ENCODE measurements at places on chromosomes 11 and 22. TPM values are rescaled to one million over a fixed set of nuclear protein-coding genes. Genes with fewer than 3 reads are reported as not detected.
A peak's percentile ranks its signal among the peaks of the same experiment; 100 is the strongest.

Gene DMC1
- not detected for total RNA-seq

DNA sequence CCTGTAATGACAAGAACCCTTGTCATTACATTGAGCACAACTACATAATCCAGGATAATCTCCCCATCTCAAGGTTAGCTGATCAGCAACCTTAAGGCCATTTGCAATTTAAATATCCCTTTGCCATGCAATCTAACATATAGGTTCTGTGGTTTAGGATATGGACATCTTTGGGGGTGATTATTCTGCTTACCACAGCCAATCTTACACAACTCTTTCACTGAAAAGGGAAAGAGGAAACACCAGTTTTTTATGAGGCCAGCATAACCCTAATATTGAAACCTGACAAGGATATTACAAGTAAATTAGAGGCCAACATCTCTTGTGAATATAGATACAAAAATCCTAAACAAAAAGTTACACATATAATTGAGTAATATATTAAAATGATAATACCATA is 78.5 kb downstream of the CYP2R1 start:
- DNase-seq, result no peak
- no peaks in the 10 kb centered on the region for H3K36me3 ChIP-seq
- H3K4me3 ChIP-seq, result no peak overlapping the region
- H3K4me1 ChIP-seq, result no peaks in the 10 kb centered on the region

Gene DNAJC24
- total RNA-seq, result 9.3 TPM

Gene SPON1
- total RNA-seq, result not detected

DNA sequence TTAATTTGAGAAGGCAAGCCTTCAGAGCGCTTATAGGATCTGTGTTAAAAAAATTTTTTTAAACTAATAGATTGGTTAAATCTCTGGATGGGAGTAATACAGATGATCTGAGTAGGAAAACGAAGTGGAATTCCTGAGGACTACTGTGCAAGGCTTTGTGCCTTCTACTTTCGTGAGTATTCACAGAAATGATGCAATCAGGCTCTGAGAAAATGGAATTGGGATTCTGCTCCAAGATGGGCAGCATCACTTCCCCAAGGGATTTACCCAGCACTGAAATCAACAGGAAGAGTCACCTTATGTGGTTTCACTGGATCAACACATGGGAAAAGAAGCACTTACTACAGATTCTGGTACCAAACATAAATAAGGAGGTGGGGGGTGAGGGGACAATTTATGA is 12.5 kb downstream of the KMT5B start:
- H3K4me1 ChIP-seq, result no peaks in the 10 kb centered on the region
- no peaks in the 10 kb centered on the region for H3K36me3 ChIP-seq
- no peak for DNase-seq
- no peak overlapping the region for H3K27ac ChIP-seq
- no peak overlapping the region for H3K4me3 ChIP-seq

Gene UBQLN3
- total RNA-seq, result not detected

- H3K4me1 ChIP-seq, result 0 out of 2 replicates have a peak, but pooled peaks cover 6% of the 10 kb centered on the region
- 0 out of 2 replicates have a peak, but pooled peaks cover 2% of the 10 kb centered on the region for H3K36me3 ChIP-seq
- H3K27me3 ChIP-seq, result no peaks in the 10 kb centered on the region
- no peak overlapping the region for H3K27ac ChIP-seq
- DNase-seq, result no peak
- H3K4me3 ChIP-seq, result no peak overlapping the region
Observed at GRCh38 chr11:78427615-78428265, 10.1 kb upstream of the GAB2 start.

GRCh38 chr11:85752201-85752889 is 58.6 kb downstream of the SYTL2 start:
- H3K4me1 ChIP-seq, result peaks cover 56% of the 10 kb centered on the region
- H3K27ac ChIP-seq, result no peak overlapping the region
- DNase-seq, result no peak
- no peaks in the 10 kb centered on the region for H3K27me3 ChIP-seq
- H3K36me3 ChIP-seq, result peaks cover 5% of the 10 kb centered on the region
- no peak overlapping the region for H3K4me3 ChIP-seq

Gene MYOD1
- not detected for total RNA-seq

GRCh38 chr11:10506008-10506370 is 35.0 kb downstream of the RNF141 start:
- no peaks in the 10 kb centered on the region for H3K27me3 ChIP-seq
- H3K27ac ChIP-seq, result no peak overlapping the region
- no peaks in the 10 kb centered on the region for H3K4me1 ChIP-seq
- no peak overlapping the region for H3K4me3 ChIP-seq
- no peak for DNase-seq

- H3K27ac ChIP-seq, result no peak overlapping the region
- no peak for DNase-seq
- H3K27me3 ChIP-seq, result no peaks in the 10 kb centered on the region
- no peak overlapping the region for H3K4me3 ChIP-seq
Observed at GRCh38 chr22:40218723-40219294, 41.1 kb downstream of the TNRC6B start.

Gene KRTAP5-9
- total RNA-seq, result not detected

DNA sequence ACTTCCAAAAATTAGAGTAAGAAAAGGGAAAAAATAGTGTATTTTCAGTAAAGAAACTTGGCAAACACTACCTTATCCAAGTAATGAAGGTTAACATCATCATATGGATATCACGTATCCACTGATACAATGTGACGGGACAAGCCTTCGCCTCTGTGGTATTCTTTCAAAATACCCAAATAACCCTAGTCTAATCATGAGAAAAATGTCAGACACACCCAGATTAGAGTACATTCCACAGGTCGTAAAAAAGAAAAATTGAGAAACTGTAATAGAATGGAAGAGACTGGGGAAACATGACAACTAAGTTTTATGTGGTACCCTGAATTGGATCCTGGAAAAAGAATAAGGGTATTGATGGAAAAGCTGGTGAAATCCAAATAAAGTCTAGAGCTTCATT is 48.9 kb downstream of the NARS2 start:
- no peak overlapping the region for H3K4me3 ChIP-seq
- no peaks in the 10 kb centered on the region for H3K27me3 ChIP-seq
- no peaks in the 10 kb centered on the region for H3K4me1 ChIP-seq
- no peak for DNase-seq

GRCh38 chr11:112455791-112456190 is 195.1 kb upstream of the PLET1 start:
- no peak overlapping the region for H3K27ac ChIP-seq
- peak; percentile 19 for DNase-seq
- 0 out of 2 replicates have a peak, but pooled peaks cover under 1% of the 10 kb centered on the region for H3K27me3 ChIP-seq
- 0 out of 2 replicates have a peak, but pooled peaks cover 6% of the 10 kb centered on the region for H3K4me1 ChIP-seq
- H3K4me3 ChIP-seq, result no peak overlapping the region
- no peaks in the 10 kb centered on the region for H3K36me3 ChIP-seq

Gene FAM180B
- total RNA-seq, result not detected

DNA sequence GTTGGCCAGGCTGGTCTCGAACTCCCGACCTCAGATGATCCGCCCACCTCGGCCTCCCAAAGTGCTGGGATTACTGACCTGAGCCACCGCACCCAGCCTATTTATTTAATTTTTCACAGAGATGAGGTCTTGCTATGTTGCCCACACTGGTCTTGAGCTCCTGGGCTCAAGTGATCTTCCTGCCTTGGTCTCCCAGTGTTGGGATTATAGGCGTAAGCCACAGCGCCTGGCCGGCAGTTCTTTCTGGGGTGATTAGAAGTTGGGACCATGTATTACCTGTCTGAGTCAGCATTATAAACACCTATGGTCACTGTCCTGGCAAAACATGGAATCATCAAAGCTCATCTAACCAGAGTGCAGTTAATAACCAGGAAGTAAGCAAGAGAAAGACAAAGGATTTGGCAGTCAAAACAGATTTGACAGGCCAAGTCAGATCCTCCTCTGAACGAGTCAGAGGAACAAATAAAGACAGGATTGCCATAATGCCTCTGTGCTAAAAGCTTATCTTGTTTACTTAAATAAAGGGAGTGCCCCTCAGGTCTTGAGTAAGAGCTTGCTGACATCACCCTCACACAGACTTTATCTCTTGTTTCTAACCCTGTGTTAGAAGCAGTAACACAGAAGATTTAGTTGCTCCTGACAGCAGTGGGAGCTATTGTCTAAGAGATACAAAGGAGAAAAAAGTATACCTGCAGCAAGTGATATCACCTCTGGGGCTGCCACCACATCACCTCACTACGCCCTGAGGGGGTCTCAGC is 3.7 kb downstream of the SERPIND1 start:
- no peaks in the 10 kb centered on the region for H3K27me3 ChIP-seq
- H3K4me1 ChIP-seq, result peaks cover 56% of the 10 kb centered on the region
- peak; percentile 94 for DNase-seq
- no peak overlapping the region for H3K4me3 ChIP-seq

GRCh38 chr11:1862588-1863351 is 9.9 kb downstream of the LSP1 start:
- H3K4me1 ChIP-seq, result peaks cover 7% of the 10 kb centered on the region
- no peaks in the 10 kb centered on the region for H3K27me3 ChIP-seq
- no peak for DNase-seq
- H3K4me3 ChIP-seq, result no peak overlapping the region

DNA sequence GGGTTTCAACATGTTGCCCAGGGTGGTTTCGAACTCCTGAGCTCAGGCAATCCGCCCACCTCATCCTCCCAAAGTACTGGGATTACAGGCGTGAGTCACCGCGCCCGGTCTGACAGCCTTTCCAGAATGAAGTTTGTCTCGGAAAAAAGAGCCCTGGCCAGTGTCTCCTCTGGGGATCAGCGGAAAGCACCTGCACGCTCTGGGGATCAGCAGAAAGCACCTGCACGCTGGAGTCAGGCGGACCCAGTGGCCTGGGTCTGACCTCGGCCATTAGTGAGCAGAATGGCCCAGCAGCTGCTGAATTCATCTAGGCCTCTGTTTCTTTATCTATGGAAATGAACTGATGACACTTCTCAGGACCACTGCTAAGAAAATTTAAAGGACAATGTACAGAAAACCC is 10.5 kb upstream of the TESMIN start:
- H3K27ac ChIP-seq, result no peak overlapping the region
- no peak overlapping the region for H3K4me3 ChIP-seq

- peaks cover 75% of the 10 kb centered on the region for H3K27me3 ChIP-seq
- no peaks in the 10 kb centered on the region for H3K4me1 ChIP-seq
- no peaks in the 10 kb centered on the region for H3K36me3 ChIP-seq
- no peak overlapping the region for H3K4me3 ChIP-seq
- no peak for DNase-seq
- H3K27ac ChIP-seq, result no peak overlapping the region
Observed at GRCh38 chr11:123841174-123841573, 35.0 kb upstream of the OR6M1 start.

- no peak overlapping the region for H3K27ac ChIP-seq
- no peaks in the 10 kb centered on the region for H3K27me3 ChIP-seq
- peaks cover 16% of the 10 kb centered on the region for H3K4me1 ChIP-seq
- DNase-seq, result no peak
Observed at GRCh38 chr11:119369132-119369925, 12.2 kb downstream of the USP2 start.

DNA sequence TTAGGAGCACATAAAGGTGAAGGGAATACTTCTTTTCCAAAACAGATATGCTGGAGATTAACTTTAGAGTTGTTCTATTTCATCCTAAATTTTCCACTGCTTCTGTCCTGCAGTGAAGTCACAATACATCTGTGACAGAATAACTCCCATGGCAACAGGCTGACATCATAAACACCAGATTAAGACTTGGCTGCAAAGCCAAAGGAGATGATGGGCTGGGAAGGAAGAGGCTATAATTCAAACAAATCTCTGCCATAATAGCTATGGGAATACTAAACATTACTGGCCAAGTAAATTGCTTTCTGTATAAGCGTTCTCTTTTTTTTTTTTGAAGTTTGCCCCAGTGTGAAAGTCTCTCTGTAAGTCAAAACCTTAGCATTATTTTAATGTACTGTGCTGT is 107.7 kb downstream of the CADM1 start:
- no peak overlapping the region for H3K27ac ChIP-seq
- no peaks in the 10 kb centered on the region for H3K4me1 ChIP-seq
- no peak for DNase-seq
- H3K27me3 ChIP-seq, result no peaks in the 10 kb centered on the region
- H3K36me3 ChIP-seq, result no peaks in the 10 kb centered on the region
- no peak overlapping the region for H3K4me3 ChIP-seq

- no peaks in the 10 kb centered on the region for H3K27me3 ChIP-seq
- no peaks in the 10 kb centered on the region for H3K4me1 ChIP-seq
- H3K4me3 ChIP-seq, result no peak overlapping the region
- H3K36me3 ChIP-seq, result no peaks in the 10 kb centered on the region
- H3K27ac ChIP-seq, result no peak overlapping the region
Observed at GRCh38 chr22:32618441-32619140, 144.0 kb downstream of the FBXO7 start.

Gene PARVG
- not detected for total RNA-seq

DNA sequence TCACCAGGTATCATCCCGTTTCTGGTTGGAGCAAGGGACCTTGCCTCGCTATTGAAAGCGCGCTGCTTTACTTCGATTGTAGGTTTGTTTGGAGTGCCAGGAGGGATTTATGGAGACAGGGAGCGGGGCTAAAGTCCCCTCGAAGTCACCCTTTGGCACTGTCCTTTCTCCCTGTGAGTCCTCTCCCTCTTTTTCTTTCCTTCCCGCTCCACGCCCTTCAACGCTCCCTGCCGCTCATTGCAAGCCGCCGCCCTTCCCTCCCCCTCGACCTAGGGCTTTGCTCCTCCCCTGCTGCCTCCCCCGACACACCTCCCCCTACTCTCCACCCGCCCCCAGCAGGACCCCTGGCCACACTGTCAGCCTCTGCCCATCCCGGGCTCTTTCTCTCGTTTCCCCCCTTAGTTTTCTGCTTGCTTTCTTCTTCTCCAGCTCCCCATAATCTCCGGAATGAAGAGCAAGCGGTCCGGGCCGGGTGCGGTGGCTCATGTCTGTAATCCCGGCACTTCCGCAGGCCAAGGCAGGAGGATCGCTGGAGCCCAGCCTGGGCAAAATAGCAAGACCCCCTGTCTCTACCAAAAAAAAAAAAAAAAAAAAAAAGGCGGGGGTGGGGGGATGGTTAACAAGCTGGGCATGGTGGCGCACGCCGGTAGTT is 41.0 kb downstream of the AHNAK start:
- H3K27ac ChIP-seq, result no peak overlapping the region
- peaks cover 31% of the 10 kb centered on the region for H3K4me1 ChIP-seq
- H3K4me3 ChIP-seq, result no peak overlapping the region
- no peak for DNase-seq

DNA sequence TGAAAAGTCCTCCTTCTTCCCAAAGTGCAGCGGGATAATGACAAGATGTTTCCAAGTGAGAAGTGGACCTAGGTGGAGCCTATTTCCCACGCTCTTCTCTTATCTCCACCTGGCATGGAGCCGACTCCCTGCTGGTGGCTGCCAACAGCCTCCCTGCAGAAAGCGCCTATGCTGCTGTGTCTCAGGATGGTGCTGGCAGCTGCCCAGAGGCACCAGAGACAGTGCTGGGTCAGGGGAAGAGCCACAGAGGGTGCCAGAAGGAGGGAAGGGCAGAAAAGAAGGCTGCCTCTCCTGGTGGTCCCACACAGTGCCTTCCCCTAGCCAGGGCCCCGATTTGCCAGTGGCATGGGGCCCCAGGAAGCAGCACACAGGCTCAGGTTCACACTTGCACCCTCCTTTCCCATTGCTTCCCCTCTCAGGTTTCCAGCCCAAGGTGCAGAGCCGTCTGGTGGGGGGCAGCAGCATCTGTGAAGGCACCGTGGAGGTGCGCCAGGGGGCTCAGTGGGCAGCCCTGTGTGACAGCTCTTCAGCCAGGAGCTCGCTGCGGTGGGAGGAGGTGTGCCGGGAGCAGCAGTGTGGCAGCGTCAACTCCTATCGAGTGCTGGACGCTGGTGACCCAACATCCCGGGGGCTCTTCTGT is 19.0 kb downstream of the CD5 start:
- H3K27me3 ChIP-seq, result no peaks in the 10 kb centered on the region
- H3K4me3 ChIP-seq, result no peak overlapping the region
- no peaks in the 10 kb centered on the region for H3K36me3 ChIP-seq
- no peak for DNase-seq
- H3K4me1 ChIP-seq, result peaks cover 13% of the 10 kb centered on the region

Gene SART1
- total RNA-seq, result 267 TPM

Gene PANX3
- not detected for total RNA-seq

GRCh38 chr22:49688516-49689254 is 139.0 kb downstream of the BRD1 start:
- no peak overlapping the region for H3K4me3 ChIP-seq
- peaks cover 76% of the 10 kb centered on the region for H3K27me3 ChIP-seq
- no peak for DNase-seq
- H3K36me3 ChIP-seq, result no peaks in the 10 kb centered on the region
